ENCODE measurements at places on chromosomes 16 and 17.
A peak's percentile ranks its signal among the peaks of the same experiment; 100 is the strongest.

DNA sequence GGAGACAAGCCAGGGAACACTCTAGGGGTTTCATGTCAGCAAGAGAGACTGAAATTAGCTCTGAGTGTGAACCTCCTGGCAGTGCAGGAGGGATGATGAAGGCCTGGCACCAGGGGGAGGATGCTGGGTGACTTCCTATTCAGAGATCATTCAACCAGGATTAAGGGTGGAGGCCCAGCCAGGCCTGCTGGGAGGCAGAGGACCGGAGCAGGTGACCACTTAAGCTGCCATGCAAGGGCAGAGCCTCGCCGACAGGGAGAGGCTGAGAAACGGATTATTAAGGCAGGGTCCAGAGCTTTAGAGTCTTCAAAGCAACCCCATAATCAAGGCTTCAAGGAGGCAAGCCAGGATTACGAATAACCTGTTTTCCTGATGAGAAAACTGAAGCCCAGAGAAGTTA, 10.6 kb upstream of the SRCIN1 start:
- peak; percentile 1 for DNase-seq

- no peak for DNase-seq
Measured at GRCh38 chr17:39761861-39762496, 24.2 kb downstream of the GRB7 start.

- DNase-seq: peak; percentile 95
Measured at GRCh38 chr17:45218895-45219661, 2.6 kb upstream of the FMNL1 start.

GRCh38 chr16:57694725-57695679, at the start of gene DRC7:
Gene DRC7, plus strand, starts transcription at chr16:57694806. Its CDS starts 3,144 bp downstream, at chr16:57697950.
- DNase-seq: peak; percentile 72

- DNase-seq: peak; percentile 72
Measured at GRCh38 chr16:89167425-89167941, 4.1 kb upstream of the CDH15 start.

DNA sequence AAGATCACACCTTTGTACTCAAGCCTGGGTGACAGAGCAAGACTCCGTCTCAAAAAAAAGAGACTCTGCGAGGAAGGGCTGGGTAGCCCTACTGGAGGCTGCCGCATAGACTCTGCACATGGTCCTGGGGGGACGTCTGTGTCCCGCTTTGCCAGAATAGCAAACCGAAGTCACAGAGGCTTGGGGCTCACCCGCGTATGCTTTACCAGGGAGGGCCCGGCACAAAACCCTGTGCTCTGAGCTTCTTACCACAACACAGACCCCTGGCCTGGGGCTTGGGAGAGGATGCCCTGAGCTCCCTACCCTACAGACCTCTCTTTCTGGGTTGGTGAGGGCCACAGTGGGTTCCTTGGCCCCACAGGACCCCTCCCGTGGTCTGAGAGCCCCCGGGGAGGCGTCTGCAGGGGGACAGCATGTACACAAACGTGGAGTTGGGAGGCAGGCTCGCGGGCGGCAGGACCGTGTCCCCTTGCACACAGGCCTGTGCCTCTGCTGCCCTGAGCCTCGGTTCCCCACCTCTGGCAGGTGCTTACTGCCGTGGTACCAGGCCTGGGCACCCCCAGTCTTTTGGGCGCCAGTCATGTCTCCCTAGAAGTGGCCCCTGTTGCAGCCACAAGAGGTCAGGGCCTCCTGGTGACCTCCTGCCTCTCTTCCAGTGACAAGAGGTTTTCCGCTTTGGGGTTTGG, 13.8 kb downstream of the CPNE7 start:
- DNase-seq: no peak

Measured in dorsolateral prefrontal cortex (tissue), 122 donors.